ENCODE measurements at places on chromosomes 4 and X.

- DNase-seq = no peak
These were observed 27.4 kb downstream of the SLC16A2 start for GRCh38 chrX:74448669-74449068.

GRCh38 chr4:33226133-33226532 is 2506.0 kb downstream of the PCDH7 start:
- no peak for DNase-seq

- no peak for DNase-seq
These were observed 242.6 kb upstream of the RASGEF1B start for GRCh38 chr4:81714291-81714690.

DNA sequence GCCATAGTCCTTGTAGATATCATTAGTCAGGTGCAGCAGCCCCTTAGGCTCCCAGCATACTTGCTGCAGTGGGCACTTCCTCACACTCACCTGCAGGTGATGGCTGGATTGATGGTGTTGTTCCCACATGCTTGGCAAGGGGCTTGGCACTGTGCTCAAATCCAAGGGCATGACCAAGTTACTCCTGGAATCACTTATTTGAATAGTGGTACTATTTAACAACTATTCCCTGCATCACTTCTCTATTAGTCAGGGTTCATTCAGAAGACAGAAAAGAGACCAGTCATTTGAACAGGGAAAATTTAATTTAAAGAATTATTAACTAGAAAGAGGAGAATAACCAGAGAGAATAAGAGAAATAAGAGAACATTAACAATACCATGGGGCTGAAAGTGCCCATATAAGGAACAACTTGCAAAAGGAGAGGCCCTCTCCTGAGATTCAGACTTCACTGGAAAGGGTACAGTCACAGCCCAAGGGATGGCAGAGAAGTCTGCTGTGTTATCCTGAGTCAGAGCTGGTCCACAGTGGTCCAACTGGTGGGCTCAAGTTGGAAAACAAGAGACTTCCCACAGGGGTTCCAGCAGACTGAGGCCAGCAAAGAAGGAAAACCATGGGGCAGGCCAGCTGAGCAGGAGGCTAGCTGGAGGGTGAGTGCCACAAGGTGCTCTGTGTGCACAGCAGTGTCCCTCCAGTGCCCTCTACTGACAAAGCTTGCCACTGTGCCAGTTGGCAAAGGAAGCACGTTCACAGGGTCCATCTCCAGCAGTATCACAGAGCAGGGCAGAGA is 9.8 kb downstream of the SPP1 start:
- peak; percentile 15 for DNase-seq

GRCh38 chr4:7068883-7069282 is 1.0 kb upstream of the GRPEL1 start:
- DNase-seq = no peak

DNA sequence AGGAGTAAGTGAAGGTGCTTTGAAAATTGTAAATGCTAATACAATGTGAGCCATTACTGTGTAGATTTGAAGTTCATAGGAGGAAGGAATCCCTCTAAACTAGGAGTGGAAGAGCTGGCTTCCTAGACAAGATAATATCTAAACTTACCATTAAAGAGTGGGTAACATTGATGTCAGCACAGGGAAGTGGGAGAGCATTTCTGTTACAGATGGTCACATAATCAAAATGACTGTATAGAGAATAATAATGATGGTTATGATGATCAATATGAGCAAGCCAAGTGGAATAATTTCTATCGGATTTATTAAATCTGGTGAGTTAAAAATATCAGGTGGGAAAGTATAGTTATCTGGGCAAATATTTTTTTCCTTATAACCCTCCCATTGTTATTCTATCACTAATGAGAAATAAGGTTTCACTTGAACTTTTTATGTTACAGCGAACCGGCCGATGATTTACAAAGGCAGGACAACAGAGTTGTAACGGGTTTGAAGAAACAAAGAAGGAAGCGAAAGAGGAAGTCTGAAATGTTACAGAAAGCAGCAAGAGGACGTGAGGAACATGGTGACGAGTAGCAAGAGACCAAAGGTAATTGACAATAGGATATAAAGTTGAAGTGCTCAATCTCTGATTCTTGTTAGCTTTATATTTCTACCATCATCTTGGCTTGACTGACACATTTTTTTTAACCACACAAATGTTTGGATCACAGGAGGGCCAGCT is 43.5 kb downstream of the FMR1NB start:
- no peak for DNase-seq

- DNase-seq = no peak
These were observed 3.5 kb downstream of the ZAR1 start for GRCh38 chr4:48493452-48494100.

GRCh38 chrX:131779741-131780140 is 235.9 kb downstream of the OR13H1 start:
- DNase-seq = no peak

DNA sequence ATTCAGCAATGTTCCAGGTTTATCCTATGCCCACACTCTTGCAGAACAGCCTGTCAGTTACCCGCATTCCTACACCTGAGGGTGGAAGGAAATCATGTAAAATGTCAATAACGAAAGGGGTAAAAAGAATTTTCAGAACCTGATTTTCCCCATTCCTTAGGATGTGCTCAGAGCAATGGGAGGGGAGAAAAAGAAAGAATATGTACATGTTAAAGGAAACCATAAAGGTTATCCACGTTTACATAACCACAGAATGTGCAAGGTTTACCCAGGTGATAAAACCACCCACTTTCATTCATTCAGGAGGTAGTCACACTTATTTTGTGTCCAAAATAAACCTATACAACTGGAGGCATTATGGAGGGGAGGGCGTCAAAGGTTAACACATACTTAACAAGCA is 335.5 kb downstream of the ZNF674 start:
- no peak for DNase-seq

DNA sequence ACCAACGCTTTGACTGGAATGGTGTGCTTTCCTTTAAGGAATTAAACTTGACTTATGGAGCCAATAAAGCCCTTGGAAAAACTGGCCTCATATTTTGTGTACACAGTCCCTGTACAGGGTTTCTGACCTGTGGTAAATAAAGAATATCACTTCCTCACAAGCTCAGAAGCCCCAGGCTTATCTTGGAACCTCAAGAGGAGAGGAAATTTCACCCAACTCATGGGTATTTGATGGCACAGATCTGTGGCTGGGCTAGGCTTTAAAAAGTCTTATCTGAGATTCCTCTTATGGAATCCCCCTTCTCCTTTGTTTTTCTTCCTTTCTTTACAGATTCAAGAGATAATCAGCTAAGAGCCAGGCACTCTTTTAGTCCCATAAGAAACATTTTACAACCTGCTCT is 89.3 kb upstream of the USP38 start:
- no peak for DNase-seq

DNA sequence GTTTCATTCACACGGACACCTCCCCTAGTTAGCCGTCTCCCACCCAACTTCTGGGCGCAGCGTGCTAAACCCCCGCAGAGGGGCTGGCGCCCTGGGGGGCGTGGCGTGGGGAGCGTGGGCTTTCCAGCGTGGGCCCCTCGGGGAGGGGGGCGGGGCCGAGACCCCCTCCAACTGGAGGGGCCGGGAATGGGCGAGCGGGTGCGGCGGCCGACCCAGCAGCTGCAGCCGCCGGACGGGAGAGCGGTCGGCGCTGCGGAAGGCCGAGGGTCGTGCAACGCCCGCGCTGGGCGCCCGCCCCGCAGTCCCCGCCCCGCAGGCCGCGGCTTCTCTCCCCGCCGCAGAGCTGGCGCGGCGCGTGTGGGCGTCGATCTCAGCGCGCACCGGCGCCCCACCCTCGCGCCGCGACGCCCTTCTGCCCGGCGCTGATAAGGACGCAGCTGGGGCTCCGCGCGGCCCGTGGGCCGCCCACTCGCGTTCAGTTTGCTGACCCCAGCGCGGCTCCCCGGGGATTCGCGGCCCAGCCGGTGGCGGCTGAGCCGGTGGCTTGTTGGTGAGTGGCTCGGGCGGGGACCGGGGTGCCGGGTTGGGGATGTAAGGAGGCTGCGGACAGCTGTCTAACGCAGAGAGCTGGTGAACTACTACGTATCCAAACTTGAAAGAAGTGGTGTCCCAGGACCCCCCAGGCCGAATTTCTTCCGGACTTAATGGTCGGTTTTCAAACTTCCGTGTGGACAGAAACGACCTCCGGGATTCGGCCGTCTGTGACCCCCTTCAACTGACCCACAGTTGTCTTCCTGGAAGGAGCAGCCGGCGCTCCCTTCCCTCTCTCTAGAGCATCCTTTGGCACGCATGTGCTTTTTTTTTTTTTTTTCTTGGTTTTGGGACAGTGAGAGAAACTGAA is 1.5 kb downstream of the FHDC1 start:
- DNase-seq = peak; percentile 93

- DNase-seq = peak; percentile 21
These were observed 1.7 kb downstream of the SAT1 start for GRCh38 chrX:23784470-23785331.

- DNase-seq = no peak
These were observed 1.7 kb downstream of the PRAF2 start for GRCh38 chrX:49071877-49072711.

- peak; percentile 88 for DNase-seq
These were observed 1.3 kb downstream of the MAGED2 start for GRCh38 chrX:54808605-54809483.

Data from hematopoietic multipotent progenitor cell treated with erythropoietin and hydrocortisone succinate and interleukin-3 and kit ligand, for 15 days (in vitro differentiated cells).